Central memory CD4-positive, alpha-beta T cell (primary cell): ENCODE measurements at places on chromosomes 1 and 21.

DNA sequence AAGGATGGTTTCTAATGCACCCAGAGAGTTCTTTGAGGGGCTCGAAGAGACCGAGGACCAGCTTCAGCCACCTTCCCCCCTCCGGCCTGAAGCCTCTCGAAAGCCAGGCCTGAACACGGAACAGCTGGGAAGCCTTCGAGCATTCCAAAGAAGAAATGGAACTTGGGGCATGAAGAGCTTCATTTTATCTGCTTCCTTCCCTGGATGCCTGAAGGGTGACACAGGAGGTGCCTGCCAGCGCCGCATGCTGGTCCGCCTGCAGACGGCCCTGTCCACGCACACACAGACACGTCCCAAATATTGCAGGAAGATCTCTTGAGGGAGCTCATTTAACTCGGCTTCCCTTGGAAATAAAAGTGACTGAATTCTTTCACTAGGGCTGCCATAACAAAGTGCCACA, 73.7 kb downstream of the TOMM20 start:
- DNase-seq = no peak

- no peak for DNase-seq
Observed at GRCh38 chr1:88813471-88813870, 77.9 kb downstream of the GTF2B start.

- no peak for DNase-seq
Observed at GRCh38 chr1:12615159-12615864, 2.7 kb downstream of the DHRS3 start.

DNA sequence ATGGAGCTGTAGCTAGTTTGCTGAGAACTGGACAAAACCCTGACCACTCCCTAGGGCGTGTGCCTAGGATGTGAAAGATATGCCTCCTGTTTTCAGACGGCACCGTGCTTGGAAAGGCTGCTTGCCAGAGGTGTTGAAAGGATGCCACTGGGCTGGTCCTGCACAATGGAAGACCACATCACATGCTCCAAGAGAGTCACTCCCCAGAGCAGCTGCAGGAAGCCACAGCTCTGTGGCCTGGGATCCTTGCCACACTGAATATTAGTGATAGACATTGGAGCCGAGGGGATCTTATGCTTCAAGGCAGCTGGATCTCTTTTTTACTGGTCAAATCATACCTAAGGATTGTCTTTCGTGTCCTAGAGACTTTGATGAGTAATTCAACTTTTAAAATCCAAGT, 6.6 kb upstream of the APP start:
- DNase-seq = no peak

- DNase-seq = peak; percentile 0
Observed at GRCh38 chr1:144101397-144102045, 129.7 kb upstream of the FAM72C start.

DNA sequence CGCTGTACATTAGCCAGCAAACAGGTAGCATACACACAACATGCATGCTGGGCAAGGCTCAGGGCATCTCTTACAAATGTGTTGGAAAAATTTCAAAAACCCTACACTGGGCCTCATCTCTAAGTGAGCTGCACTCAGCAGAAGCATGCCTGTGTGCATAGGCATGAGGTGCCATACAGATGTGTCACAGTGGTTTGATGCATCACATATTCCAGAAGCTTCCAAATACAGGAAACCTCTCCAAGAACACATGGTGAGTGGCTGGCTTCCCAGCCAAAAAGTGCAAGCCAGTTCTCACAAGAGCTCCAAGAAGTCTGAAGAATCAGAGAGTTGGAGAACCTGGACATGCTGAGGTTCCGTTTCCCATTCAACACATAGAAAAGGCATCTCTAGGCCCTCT, 58.3 kb downstream of the CD46 start:
- no peak for DNase-seq

DNA sequence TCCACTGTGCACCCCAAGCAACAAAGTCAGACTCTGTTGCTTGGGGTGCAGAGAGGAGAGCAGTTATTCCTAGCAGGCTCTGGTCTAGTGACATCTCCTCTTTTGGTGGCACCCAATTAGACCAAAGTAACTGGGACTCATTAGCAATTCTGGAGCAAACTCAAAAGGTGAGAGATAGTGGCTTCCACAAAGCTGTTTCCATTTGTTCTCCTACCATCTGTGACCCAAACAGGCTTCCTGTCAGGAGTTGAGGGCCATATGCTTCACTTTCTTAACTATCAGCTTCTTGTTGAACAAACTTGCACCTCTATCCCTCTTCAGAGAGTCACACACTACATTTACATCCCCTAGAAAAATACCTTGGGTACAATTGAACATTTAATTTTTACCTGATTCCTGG, 1.5 kb upstream of the ATXN7L2 start:
- no peak for DNase-seq

DNA sequence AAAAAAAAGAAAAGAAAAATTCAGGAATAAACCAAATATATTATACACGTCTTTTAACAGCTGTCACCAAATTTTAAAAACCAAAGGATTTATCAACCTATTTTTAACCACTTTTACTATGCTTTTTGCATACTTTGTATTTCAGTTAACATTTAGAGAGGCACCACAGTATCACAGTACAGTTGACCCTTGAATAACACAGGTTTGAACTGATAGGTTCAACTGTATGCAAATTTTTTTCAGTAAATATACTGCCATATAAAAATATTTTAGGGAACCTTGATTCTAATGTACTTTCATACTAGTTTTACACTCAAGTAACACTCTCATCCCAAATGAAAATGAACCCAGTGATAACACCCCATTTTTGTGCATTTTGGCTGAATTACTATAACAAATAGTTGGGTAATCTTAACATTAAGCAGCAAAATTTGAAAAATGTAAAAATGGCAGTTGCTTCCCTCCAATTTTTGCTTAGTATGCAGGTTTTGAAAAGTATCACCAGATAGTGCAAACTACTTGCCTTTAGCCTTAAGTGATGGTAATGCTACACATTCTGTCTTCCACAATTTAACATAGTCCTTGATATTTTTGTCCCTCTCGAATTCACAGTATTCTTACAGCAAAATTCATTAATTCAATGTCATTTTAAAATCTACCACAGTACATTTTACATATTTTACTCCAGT, 10.8 kb upstream of the ADCY10 start:
- no peak for DNase-seq

DNA sequence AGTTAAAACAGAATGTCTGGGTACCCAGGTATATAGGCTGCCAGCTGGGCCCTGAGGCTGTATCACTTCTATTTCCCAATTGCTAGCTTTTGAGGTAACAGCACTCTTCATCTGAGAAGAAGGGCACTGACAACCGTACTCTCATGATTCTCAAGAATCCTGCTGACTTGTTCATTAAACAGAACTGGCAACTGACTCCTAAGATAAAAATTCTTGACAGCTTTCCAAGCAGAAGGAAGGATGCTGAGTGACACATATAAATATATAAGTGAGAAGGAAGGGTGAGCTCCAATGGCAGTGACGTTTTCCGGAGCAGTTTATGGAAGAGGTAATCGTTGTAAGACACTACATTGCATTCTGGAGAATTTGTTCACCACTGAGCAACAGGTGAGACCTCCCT, 48.1 kb upstream of the NRIP1 start:
- DNase-seq = no peak

- no peak for DNase-seq
Observed at GRCh38 chr1:10829965-10830515, 33.6 kb upstream of the CASZ1 start.

- DNase-seq = no peak
Observed at GRCh38 chr1:228073857-228074545, 8.5 kb upstream of the ARF1 start.

DNA sequence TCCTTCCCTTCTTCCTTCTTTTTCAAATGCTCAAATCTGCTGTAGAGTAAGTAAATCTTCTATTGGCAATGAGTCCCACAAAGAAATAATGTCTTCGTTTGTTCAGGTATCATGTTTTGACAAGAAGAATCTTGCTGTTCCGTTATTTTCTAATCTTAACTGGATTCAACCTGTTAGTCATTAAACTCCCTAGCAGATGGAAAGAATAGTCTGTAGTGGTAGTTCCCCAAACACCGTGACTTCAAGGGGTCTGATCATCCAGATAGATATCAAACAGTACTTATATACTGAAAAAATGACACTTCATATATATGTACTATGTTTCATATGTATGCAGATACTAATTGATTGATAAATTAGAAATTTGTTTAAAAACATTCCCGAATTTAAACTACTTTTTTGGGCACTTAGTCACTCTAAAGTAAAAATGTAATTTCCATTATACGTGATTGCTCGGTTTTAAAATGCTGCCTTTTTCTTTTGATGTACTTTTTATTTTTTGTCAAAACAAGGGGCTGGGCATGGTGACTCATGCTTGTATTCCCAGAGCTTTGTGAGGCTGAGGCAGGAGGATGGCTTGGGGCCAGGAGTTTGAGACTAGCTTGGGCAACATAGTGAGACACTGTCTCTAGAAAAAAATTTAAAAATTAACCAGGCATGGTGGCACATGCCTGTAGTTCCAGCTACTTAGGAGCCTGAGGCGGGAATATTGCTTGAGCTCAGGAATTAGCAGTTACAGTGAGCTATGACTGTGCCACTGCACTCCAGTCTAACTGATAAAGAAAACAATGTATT, 335.7 kb upstream of the SNX7 start:
- DNase-seq = no peak

- no peak for DNase-seq
Observed at GRCh38 chr1:36166938-36167905, 11.3 kb downstream of the MAP7D1 start.

DNA sequence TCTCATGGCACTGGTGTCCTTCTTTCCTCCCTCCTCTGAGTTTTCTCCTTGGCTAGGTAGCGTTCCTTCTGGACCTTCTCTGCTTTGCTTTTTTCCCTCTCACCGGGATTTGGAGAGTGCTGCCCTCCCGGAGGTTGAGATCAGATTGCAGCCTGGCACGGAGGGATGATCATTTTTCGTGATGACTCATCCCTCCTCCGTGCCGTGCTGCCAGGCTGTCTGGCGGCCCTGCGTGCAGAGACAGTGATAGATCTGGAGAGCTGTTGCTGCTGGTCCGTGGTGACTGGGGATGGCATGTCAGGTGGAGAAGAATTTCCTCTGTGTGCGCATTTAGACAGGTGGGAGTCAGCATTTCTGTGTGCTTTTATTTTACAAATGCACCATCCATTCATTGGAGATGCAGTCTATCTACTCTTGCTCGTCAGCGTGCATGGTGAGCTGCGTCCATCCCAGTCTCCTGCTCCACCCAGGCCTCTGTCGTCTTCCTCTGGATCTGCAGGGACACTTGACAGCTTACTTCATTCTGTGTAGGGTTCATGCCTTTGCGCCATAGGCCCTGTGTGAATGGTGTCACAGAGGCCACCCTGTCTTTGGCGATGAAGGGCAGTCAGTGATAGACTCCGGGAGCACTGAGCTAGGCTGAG, 104.4 kb downstream of the PCBP3 start:
- no peak for DNase-seq

- no peak for DNase-seq
Observed at GRCh38 chr1:153251562-153251961, 7.9 kb upstream of the LORICRIN start.

DNA sequence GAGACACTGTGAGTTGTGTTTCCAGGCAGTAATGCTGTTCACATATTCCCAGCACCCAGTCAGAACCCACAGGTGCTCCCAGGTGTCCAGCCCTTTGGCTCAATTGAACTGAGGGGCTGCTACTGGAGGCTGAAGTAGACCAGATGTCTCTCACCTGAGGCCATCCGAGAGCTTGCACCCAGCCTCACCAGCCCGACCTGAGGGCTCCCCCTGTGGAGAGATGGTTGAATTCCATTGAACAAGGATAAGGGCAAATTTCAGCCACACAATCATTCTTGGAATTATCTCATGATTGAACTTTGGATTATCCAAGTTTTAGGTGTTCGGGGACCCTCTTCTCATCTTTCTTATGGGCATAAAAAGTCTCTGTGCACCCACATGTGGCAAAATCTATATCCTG, 52.1 kb downstream of the OBSCN start:
- no peak for DNase-seq

DNA sequence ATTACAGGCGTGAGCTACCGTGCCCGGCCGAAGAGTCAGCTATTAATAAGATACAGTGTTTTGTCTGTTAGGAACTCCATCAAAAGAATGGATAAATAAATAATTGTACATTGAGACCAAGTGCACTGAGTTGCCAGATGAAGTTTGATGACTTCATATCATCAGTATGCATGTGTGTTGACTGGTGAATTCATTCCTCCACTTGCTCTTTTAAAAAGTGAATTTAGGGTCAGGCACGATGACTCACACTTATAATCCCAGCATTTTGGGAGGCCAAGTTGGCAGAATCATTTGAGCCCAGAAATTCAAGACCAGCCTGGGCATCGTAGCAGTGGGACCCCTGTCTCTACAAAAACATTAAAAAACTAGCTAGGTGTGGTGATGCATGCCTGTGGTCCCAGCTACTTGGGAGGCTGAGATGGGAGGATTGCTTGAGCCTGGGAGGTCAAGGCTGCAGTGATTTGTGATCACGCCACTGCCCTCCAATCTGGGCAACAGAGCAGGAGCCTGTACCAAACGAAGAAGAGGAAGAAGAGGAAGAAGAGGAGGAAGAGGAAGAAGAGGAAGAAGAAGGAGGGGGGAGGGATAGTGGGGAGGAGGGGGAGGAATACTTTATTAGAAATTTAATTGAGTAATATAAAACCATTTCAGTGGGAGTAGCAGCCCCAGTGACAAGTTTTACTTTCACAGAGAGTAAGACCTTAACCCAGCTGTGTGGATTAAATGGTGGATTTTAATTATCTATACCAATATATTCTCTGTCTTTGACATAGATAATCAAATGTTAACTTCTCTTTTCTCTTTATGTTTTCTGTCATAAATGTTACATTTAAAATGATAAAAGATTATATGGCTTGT, 74.9 kb downstream of the CCDC18 start:
- DNase-seq = no peak

- DNase-seq = no peak
Observed at GRCh38 chr21:46040707-46041106, 57.2 kb upstream of the COL6A2 start.

DNA sequence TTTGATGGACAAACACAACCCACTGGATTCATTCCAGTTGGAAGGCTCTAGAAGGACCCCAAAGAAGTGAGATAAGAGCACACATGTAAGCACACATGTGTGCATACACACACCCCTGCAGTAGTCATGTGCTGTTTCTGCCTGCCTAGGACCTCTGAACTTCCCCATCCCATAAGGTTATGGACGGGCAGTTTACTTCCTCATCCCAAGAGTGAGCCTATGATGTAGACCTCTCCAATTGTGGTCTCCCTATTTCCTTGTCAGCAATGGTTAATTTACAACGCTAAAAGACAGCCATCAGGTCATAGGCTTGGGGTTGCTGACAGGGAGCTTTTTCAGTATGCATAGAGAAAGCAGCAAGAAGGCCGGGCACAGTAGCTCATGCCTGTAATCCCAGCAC, 15.4 kb upstream of the ADAR start:
- no peak for DNase-seq
